ENCODE measurements at places on chromosomes 7 and 10. TPM values are rescaled to one million over a fixed set of nuclear protein-coding genes. Genes with fewer than 3 reads are reported as not detected.

Gene UNCX
- total RNA-seq, result not detected

Gene ABCB1
- 2.5 TPM for total RNA-seq

Gene FZD1
- total RNA-seq, result 0.56 TPM

Gene PRDX3
- 195 TPM for total RNA-seq

Gene TNKS2
- 11.2 TPM for total RNA-seq

Gene OGDHL
- 0.51 TPM for total RNA-seq

Gene HOXA7
- not detected for total RNA-seq

Gene CC2D2B
- total RNA-seq, result 0.72 TPM

Gene ZNF365
- not detected for total RNA-seq

Gene AKR1C4
- not detected for total RNA-seq

Gene FAM13C
- total RNA-seq, result not detected

Gene VAX1
- total RNA-seq, result not detected

Gene DEPP1
- total RNA-seq, result 8.6 TPM

Gene AUTS2
- total RNA-seq, result 55.6 TPM

Gene PLAC9
- total RNA-seq, result not detected

Gene ASB10
- not detected for total RNA-seq

Gene FAM24A
- not detected for total RNA-seq

Gene IDI2
- not detected for total RNA-seq

Gene FAM24B
- 6.8 TPM for total RNA-seq

Gene VTI1A
- 30.1 TPM for total RNA-seq

Gene HOXA3
- total RNA-seq, result 0.08 TPM

Gene LRRC17
- total RNA-seq, result not detected

Gene FXYD4
- not detected for total RNA-seq

Gene MARVELD1
- 8.4 TPM for total RNA-seq

Gene OPALIN
- total RNA-seq, result not detected

Gene CDH23
- total RNA-seq, result 0.16 TPM

Gene ICA1
- 2.9 TPM for total RNA-seq

Gene RPEL1
- total RNA-seq, result not detected

Gene LRGUK
- total RNA-seq, result 0.13 TPM

Gene IKZF1
- total RNA-seq, result 131 TPM

Gene FUOM
- 34.9 TPM for total RNA-seq

Gene CALCR
- not detected for total RNA-seq

Gene MBL2
- not detected for total RNA-seq

Gene STX1A
- total RNA-seq, result 3.9 TPM

Gene FAM237B
- total RNA-seq, result not detected
